Activated CD4-positive, alpha-beta memory T cell treated with anti-CD3 and anti-CD28 coated beads for 36 hours (primary cell): ENCODE measurements at places on chromosomes 3 and 15.

DNA sequence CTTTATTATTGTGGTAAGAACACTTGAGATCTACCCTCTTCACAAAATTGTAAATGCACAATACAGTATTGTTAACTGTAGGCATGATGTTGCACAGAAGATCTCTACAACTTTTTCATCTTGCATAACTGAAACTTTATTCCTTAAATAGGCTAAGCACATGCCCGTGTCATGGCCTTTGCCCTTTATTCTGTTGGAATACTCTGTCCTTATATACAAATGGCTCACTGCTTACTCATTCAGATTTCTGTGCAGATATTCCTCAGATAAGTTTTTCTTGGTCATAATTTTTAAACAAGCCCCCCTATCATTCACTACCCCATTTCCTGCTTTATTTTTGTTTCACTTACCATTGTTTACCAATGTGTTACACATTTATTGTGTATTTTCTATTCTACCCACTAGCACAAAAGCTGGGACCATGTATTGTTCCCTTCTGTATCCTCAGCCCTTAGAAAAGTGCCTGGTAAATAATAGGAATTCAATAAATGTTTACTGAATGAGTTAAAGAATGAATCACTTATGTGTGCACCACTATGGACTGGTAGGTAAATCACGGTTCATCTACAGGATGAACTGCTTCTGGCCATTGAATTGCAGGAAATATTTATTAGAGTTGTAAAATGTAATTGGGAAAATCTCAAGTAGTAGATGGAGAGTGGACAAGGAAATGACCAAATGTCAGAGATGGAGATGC is 151.0 kb downstream of the CPNE4 start:
- DNase-seq = no peak

DNA sequence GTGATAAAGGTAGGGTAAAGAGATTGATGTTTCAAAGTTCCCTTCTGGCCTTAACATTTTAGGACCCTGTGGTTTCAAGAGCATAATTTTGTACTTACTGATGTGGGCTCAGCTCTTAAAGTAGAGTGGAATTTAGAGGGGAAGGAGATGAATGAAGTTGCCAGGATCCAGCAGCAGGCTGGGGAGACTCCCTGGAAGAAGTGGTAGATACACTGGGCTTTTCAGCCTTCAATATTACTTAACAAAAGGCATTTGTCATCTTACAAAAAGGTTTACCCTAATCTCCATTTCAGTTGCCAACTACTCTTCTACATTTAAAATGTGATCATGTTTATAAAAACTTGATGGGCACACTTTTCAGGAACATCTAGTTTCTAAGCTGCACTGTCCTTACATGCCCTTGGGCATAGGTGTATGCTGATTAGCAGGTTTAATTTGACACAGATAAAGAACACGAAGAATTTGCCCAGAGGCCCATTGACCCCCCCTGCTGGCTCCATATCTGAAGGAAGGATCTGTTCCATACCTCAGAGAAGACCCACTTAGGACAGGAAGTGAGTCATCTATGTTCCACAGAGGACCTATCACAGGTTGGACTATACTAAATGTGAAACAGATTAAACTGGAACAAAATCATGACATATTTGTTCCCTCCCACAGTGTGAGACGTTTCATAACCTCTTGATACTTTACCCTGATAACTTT is 93.0 kb upstream of the LPP start:
- peak; percentile 81 for DNase-seq

- DNase-seq = peak; percentile 27
These were observed 2.3 kb downstream of the LNP1 start for GRCh38 chr3:100403362-100404249.

- no peak for DNase-seq
These were observed 310.6 kb upstream of the ATP11B start for GRCh38 chr3:182482705-182483104.

GRCh38 chr3:149145974-149146373 is 16.5 kb downstream of the HPS3 start:
- DNase-seq = no peak

DNA sequence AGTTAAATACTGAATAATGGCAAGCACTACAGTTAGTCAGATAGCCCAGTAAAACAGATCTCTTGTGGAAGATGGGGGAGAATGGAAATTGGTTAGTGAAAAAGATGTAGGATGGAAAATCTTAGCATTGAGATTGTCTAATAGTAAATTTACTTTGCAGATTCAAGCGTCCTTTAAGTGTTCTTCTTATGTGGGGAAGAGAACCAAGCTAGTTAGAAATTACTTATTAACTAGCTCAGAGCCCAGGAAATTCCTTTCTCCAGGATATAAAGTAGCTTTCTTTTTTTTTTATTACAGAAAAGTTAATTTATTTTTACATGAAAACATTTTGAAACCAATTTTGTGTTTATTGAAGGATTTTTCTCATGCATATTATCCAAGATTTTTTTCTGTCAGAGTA is 36.7 kb downstream of the TIPARP start:
- DNase-seq = no peak

DNA sequence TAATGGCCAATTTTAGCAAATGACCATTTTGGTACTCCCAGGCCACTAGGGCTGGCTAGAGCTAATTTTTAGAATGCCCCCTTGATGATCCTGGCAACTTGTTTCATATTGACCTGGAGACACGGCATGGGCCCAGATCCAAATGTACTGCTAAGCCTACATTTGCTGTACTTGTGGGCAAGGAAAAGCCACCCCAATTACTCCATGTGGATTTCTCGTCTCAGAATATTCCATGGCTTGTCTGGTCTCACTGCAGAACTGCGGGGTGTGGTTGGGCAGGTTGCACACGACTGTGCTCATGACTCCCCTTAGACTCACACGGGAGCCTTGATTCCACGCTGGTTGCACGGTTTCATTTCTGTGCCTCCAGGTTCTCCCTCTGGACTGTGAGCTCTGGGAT is 140.9 kb downstream of the RPLP1 start:
- no peak for DNase-seq

DNA sequence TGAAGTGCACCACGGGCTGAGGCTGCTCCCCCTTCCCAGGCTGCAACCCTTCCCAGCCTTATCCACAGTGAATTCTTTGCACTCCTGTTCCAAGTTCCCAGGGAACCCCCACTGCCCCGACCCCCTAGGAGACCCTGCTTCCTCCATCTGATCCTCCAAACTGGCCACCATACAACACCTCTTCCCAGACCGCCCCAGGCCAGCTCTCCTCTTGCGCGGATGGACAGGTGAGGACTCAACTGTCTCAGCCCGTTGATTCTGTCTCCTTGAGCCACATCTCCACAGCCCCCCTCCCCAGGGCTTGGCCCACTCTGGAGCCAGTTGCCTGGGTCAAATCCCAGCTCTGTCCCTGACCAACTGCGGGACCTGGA is 21.7 kb downstream of the GRIP2 start:
- no peak for DNase-seq

DNA sequence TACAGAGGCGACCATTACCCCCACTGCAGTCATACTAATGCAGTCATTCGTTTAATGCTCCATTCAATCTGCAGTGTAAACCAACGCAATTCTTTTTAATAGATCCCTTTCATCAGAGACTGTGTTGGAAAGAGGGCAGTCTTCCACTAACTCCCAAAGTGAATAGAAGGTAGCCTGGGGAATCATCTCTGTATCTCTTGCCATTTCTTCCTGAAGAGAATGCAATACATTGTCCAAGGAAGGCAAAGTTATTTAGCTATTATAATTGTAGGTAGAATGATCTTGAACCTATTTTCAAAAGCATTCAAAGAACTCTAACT is 1.3 kb upstream of the SLITRK3 start:
- DNase-seq = no peak

DNA sequence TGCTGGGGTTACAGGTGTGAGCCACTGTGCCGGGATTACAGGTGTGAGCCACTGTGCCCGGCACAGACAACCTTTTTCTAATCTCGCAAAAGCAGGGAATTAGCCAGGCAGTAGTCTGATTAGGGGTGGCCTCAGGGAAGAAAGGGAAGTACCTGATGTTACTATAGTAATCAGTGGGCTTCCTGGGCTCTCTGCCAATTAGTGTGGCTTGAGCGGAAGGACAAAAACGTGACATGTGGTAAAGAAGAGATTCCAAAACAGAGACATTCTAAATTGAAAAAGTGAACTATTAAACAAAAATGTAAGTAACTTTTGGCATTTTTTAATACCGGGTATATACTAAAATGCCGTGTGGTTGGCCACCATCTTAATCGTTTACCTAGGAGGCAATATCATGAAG is 48.1 kb downstream of the CFAP20DC start:
- DNase-seq = no peak

DNA sequence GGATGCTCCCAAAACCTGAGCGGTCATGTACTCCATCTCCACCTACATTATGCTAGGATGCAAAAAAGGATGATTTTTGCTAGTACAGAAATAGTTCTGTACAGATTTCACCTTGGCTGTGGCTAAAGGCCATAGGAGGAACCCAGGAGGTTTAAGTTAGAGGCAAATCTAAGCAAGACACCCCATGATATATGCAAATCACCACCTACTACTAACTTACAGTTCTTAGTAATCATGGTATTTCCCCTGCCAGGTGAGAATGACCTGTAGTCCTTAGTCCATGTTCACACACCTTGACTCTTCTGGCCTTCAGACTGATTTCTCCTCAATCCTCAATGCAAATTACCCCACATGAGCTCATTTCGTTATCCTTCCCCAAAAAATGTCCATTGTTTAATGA is 154.2 kb downstream of the IMPG2 start:
- no peak for DNase-seq

DNA sequence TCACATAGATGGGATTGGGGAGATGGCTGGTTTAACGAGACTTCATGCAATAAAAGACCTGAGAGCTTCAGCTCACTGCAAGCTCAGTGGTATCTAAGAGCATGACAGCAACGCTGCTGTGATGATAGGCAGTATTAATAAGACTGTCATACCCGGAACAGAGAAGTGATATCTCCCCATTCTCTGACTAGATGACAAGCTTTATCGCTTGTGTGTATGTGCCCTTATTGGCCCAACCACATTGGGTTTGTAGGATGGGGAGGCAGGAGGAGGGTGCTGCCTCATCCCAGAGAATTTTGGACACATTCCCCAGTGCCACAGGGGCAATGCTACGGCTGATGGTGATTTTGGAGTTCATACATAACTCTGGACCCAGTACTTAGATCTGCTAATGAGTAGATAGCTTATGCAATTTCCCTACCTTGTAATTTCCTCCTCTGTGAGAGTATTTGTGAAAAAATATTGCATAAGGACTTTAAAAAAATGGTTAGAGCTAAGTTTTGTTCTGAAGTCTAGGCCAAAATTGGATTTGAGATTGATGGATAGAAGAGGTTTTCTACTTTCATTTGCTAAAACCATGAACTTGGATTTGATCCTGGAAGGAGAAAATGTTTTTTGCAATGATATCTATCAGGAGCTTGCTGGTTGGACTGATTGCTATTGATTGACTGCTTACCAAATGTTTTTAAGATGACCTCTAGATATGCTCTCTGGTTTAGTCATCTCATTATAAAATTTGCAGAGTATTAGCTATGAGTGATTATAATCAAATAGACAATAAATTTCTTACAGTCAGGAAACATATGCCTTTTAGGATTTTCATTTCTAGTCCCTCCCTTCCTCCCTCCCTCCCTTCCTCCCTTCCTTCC is 14.0 kb upstream of the TMEM212 start:
- DNase-seq = no peak

GRCh38 chr3:187987924-187988323 is 166.0 kb upstream of the LPP start:
- DNase-seq = peak; percentile 81

DNA sequence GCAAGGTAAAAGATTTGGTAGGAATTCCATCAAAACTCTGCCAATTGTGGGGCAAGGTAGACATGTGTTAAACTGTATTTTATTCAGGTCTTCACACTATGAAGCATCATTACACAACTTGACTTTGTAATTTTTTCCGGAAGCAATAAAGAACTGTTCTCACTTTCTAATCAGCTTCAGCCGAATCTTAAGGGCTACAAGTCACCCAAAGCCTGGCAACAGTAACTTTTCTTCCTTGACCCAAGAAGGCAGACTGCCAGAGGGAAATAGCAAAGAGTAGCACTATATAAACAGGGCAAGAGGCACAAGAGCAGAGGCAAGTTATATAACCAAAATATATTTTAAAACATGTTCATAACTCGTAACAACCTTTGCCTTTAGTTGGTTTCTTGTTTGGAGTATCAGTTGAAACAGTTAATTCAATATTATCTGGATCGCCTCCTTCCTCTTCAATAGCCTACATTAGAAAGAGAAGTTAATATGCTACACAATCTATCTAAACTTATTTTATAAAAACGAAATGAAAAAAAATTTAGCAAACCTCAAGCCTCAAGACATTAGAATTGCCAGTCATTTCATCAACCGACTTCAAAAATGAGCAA is 1.4 kb downstream of the SLTM start:
- peak; percentile 15 for DNase-seq

DNA sequence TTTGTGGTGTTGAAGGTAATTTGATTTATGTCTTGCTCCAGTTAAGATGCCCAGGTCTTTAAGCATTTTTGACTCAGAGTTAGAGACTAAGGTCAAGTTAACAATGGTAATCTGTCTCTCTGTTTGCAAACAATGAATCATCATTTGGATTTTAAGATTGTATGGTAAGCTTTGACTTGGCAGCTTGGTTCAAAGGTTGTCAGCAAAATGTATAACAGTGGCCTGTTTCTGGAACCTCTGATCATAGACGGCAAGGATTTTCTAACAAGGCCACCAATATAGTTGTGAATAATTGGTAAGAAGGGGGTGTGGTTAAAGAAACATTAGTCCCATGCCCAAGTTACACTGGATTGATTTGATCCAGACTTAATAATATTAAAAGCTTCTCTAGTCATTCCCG is 775.2 kb upstream of the GOLIM4 start:
- no peak for DNase-seq

DNA sequence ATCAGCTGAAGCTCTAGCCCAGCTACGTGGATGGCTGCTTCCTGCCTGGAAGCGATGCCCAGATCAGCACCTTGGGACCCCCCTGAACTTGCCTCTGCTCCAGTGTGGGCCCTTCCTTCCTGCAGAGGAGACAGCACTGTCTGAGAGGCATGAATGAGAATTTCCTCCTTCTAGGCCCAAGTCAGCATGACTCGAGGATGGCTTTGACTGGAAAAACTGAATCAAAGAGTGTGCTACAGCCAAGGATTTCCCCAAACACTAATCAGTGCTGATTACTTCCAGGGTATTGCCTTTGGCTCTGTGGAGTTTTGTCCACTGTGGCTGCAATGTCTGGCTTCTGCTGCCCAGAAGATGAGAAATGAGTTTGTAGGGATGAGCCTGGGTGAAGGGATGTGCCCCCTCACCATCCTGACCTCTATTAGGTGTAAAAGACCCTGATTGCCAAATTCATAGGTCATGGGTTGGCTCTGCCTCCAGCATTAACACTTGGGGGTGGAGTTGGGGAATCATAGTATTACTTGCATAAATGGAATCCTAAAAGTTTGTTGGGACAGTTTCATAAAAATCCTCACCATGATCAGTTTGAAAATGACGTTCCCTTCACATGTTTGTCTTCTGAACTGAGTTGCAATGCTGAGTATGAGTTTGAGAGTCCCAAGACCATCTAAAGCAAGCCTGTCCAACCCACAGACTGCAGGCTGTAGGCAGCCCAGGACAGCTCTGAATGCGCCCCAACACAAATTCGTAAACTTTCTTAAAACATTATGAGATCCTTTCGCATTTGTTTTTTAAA is 36.7 kb downstream of the FLNB start:
- no peak for DNase-seq
